ENCODE measurements at places on chromosomes 7 and 10.
A peak's percentile ranks its signal among the peaks of the same experiment; 100 is the strongest.

GRCh38 chr10:14925268-14925667, 28.6 kb downstream of the DCLRE1C start:
- DNase-seq: no peak

- DNase-seq: no peak
These were observed 546.9 kb downstream of the KCNMA1 start for GRCh38 chr10:77090381-77091356.

- DNase-seq: no peak
These were observed 27.1 kb downstream of the PCGF5 start for GRCh38 chr10:91247360-91248111.

- DNase-seq: no peak
These were observed 105.0 kb upstream of the SLC26A5 start for GRCh38 chr7:103551016-103551415.

GRCh38 chr7:100118388-100119071, 628 bp downstream of the TAF6 start:
- DNase-seq: no peak

GRCh38 chr10:6171881-6172695, 30.6 kb upstream of the PFKFB3 start:
- no peak for DNase-seq

DNA sequence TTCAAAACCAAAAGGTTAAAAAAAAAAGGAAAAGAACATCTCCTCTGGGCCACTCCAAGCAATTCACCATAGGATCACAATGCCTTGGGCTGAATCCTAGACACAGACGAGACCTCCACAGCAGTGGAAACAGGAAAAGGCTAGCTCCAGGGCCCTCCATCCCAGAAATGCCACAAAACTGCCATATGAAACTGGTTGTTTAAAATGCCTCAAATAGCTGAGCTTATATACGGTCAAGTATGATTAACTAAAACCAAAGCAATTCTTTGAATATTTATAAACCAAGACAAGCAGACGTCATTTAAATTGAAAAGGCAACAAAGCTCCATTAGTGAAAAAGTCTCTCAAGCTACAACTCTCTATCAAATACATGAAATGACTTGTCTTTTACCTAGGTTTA, 63.1 kb downstream of the DOCK4 start:
- no peak for DNase-seq

DNA sequence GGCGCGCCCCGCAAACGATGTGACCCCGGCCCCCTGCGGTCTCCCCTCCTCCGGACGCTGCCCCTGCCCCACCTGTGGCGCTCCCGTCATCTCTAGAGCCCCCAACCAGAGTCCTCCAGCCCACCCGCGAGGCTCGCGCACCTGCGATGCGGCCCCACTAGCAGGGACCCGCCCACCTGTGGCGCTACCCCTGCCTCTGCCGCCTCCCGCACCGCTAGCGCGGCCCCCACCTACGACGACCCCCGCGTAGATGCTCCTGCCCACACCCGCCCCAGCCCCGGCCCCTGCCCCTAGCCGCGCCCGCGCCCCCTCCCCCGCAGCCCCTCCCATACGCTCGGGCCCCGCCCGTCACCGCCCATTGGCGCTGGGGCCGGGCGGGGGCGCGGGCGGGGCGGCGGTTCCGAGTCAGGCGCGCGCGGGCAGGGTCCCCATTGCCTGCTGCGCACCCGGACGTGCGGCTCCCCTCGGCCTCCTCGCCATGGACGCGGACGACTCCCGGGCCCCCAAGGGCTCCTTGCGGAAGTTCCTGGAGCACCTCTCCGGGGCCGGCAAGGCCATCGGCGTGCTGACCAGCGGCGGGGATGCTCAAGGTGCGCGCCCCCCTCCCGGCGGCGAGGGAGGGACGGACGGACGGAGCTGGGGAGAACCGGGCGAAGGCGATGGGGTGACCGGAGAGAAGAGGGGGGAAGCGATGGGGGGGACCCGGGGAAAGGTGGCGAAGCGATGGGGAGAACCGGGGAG, at the start of gene PFKP:
Gene PFKP (plus strand): TSS at position 431 of the 741 bp plus-strand sequence. CDS start 48 bp downstream, at position 479.
- peak; percentile 65 for DNase-seq

All from stimulated activated CD4-positive, alpha-beta T cell treated with anti-CD3 and anti-CD28 coated beads, TNF-alpha, amount 100 ng/mL, for 48 hours (primary cell).